Amniotic stem cell (primary cell): ENCODE measurements at places on chromosomes 3 and 15.

GRCh38 chr15:99651023-99651807, 82.0 kb downstream of the LYSMD4 start:
- peak; percentile 19 for DNase-seq

- peak; percentile 42 for DNase-seq
These were observed 171.5 kb downstream of the LRTM1 start for GRCh38 chr3:54756330-54756731.

DNA sequence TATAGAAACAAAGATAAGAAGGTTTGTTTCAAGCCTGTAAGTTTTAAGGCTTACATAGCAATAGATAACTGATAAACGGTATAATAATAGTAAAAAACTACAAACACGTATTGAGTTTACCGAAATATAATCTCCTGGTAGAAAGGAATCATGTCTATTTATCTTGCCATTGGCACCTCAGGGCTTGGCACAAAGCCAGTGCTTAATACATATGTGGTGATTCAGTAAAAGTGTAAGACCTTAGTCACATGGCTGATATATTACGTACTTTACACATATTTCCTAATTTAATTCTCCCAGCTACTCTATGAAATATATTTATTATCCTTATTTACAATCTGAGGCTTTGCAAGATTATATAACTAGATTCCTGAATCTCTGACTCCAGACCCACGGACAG, 32.0 kb upstream of the SLCO3A1 start:
- DNase-seq = no peak

- no peak for DNase-seq
These were observed 3.4 kb downstream of the TSC22D2 start for GRCh38 chr3:150411546-150411945.

DNA sequence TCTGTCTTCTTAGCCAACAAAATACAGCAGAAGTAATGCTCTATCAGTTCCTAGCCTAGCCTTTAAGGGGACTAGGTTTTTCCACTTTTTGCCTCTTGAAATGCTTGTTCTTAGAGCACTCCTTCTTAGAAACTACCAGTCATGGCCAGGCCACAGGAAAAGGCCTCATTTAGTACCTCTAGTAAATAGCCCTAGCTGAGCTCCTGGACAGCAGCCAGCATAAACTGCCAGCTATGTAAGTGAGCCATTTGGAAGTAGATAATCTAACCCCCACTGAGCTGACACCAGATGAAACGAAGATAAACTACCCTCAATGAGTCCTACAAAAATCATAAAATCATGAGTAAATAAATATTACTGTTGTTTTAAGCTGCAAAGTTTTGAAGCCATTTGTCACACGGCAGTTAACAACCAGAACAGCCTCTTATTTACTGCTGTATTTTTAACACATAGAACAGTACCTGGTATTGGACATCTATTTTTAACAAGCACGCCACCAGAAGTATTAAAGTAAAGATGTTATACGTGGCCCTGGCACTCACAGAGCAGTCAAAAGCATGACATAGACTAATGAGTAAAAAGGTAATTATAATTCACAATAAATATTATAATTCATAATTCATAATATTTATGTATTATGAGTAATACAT, 12.0 kb downstream of the TBC1D5 start:
- DNase-seq = no peak

DNA sequence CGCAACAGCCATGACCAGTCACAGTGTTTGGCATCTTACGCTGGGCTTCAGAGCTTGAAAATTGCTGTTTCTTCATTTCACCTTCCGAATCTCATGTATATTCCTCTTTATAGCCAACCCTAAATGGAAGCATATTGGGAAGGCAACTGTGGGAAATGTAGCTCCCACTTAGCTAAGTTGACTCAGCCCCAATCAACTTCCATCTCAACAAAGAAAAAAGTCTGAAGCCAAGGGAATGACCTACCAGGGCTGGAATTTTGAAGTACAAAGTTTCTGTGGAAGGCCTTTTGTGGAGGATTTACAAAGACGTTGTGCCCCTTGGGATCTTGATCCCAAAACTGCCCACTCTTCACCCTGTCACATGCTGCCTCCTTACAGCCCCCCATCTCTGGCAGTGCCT, 85.2 kb upstream of the OXTR start:
- no peak for DNase-seq

GRCh38 chr3:157585386-157585785, 82.2 kb upstream of the VEPH1 start:
- DNase-seq = no peak
